Neuronal stem cell (in vitro differentiated cells): ENCODE measurements at places on chromosomes 3 and 15.

DNA sequence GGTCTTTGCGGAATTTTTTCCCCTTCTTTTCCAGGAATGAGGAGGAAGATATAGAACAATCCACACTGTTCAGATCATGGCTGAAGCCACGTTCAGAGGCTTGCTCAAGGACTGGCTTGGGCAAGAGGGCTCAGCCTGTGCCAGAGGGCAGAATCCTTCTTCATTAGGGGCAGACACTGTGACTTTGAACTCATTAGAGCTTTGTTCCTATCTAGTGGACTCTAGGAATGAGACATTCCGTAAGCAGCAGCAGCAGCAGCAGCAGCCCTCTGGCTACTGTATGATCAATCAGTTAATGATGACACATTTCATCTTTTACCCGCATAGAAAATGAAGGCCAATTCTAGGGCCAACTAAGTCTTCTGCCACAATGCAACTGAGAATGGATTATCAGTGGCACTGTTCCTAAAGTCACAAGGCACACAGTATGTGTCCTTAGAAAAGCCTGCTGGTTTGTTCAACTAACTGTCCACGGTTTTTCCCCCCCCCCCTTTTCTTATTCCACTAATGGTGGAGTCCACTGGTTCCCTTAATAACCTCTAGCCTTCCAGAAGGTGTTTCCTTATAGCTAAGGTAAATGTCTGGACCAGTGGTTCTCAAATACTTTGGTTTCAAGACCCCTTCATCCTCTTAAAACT lies 1.7 kb upstream of the RAB8B start:
- DNase-seq, result no peak

GRCh38 chr3:156038869-156039268 lies 81.5 kb upstream of the KCNAB1 start:
- no peak for DNase-seq

DNA sequence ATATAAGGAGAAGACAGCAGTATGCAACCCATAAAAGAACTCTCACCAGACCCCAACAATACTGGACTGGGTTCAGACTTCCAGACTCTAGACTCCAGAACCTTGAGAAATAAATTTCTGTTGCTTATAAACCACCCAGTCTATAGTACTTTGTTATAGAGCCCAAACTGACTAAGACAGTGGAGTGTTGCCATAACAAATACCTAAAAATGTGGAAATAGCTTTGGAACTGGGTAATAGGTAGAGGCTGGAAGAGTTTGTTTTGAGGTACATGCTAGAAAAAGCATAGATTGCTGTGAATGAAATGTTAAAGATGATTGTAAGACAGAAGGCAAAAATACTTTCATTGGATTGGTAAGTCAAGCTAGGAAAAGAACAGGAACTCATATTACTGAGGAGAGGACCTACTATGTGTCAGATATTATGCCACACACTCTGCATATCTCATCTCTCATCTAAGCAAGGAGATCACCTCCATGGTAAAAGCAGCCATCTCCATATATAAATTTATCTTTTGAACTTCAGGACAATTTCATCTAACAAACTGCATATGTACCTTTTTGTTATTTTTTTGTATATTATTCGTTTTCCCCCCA lies 67.4 kb upstream of the FNDC3B start:
- no peak for DNase-seq

DNA sequence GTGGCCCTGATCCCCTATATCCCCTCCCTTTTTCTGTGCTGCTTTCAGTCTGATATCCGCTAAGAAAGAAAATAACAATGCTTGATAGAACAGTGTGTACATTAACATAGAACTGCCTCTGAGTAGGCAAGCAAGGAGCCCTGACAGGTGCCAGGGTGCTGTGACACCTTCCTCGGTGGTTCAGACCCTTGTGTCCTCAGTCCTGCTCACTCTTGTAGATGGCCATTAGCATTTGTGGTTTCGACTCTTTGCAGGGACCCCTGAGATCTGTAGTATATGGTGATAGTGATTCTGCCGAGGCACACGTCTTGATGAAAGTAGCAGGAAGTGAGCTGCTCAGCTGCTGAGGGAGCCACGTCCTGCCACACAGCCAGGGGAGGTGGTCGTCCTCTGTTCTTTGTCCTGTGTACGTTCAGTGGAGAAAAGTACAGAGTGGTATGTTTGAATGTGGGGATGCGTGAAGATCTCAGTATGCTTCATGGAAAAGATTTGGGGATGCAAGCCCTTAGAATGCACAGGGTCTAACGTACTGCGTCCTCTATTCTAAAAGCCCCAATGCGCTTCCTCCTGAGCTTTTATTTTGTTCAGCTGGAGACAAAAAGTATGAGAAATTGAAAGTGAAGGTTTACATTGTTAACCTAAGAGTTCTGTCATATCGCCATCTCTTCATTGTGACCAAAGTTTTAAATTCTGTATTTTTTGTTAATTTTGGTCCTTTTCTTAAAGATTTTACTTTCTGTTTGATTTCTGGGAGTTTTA lies 35.4 kb downstream of the PXYLP1 start:
- DNase-seq, result no peak

- no peak for DNase-seq
These were observed 46.2 kb downstream of the CRTAP start for GRCh38 chr3:33159981-33160380.

- DNase-seq, result no peak
These were observed 11.2 kb upstream of the NTRK3 start for GRCh38 chr15:88267720-88268119.
